ENCODE measurements at places on chromosomes 7 and 10.
A peak's percentile ranks its signal among the peaks of the same experiment; 100 is the strongest.

DNA sequence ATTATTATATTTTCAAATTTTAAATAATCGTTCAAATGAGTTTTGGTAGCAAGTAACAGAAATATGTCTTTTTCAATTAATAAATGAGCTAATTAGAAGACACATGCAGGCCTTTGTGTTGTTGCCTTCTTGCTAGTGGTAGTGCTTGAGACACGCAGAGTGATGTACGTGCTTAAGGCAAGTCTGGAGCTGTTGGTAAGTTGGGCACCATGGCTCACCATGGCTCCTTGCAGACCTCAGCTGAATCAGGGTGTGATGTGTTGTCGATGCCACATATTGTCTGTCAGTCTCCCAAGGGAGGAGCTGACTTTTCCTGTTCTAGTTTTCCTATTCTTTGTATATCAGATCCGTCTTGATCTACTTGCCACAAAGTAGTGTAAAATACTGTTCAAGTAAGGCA is 8.3 kb downstream of the CDK14 start:
- DNase-seq = no peak

DNA sequence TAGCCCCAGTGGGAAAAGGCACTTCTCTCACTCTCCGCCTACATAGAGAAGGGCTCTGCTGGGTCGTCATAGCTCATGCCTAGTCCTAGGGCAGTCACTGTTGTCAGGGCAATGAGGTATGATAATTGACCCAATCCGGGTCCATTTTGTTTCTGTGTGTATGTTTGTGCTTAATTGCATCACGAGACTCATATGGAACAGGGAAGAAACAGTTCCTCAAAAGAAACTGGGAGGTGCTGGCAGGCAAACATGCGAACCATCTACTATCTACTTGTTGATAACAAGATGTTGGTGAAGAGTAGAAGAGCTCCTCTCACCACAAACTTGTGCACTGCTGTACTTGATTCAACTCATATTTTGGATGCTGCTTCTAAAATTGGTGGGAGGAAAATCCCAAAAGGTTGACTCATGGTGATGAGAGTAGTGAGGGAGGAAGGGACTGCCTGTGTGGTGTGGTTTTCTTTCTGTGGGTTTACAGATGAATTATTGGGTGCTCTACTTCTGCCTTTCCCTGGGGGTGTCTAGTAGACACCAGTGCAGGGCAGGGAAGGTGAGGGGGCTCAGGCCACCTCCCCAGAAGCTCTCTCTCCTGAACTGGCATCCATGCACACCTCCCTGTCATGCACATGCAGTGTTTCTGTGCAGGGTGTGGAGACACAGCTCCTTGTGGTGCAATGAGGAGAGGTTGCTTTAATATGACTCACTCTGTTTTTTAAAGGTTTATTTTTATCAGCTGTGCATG is 29.4 kb downstream of the LSMEM1 start:
- DNase-seq = no peak

GRCh38 chr7:96127746-96128145 is 194.2 kb downstream of the SLC25A13 start:
- no peak for DNase-seq

DNA sequence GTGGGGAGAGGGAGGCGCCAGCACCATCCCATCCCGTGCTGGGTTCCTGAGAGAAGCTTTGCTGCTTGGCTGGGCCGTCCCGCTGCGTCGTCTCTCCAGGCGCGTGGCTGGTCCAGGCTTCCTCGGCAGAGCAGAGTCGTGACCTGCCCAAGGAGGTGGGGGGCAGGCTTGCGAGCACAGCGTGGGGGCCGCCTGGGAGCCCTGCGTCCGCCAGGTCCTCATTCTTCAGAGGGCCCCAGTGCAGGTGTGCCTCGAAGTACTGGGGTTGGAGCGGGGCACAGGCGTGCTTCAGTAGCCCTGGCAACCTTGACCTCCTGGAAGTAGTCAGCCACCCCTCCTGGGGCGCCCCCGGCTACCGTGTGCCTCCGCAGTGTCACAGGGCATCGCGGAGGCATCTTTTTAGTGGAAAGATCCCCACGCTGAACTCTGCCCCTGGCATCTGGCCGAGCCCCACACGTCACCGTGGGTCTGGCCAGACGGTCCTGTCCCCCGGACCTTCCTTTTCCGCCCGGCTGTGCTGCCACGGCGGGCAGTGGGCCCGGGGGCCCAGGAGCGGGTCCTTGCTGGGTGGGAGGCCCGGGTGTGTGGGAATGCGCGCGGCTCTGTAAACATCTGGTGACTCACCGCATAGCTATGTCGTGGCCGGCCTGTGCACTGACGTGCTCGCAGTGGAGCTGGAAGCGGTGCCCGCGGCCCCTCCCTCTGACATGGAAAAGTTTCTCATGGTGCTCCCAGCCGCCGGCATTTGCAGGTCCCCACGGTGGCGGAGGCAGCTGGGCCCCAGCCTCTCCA is 6.4 kb downstream of the MAFK start:
- peak; percentile 80 for DNase-seq

All from frontal cortex (tissue), 4 donors.